ENCODE measurements at places on chromosomes 2 and 18.

- DNase-seq = no peak
Observed at GRCh38 chr2:98871506-98871905, 64.5 kb downstream of the CRACDL start.

DNA sequence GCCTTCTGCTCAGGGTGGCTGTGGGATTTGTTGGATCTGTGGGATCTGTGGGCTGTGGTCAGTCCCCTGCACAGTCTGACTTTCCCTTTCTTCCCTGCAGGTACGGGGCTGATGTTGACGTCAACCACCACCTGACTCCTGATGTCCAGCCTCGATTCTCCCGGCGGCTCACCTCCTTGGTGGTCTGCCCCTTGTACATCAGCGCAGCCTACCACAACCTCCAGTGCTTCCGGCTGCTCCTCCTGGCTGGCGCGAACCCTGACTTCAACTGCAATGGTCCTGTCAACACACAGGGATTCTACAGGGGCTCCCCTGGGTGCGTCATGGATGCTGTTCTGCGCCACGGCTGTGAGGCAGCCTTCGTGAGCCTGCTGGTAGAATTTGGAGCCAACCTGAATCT, 17.5 kb downstream of the ASB1 start:
- no peak for DNase-seq

- DNase-seq = no peak
Observed at GRCh38 chr18:42436222-42436765, 481.3 kb downstream of the PIK3C3 start.

DNA sequence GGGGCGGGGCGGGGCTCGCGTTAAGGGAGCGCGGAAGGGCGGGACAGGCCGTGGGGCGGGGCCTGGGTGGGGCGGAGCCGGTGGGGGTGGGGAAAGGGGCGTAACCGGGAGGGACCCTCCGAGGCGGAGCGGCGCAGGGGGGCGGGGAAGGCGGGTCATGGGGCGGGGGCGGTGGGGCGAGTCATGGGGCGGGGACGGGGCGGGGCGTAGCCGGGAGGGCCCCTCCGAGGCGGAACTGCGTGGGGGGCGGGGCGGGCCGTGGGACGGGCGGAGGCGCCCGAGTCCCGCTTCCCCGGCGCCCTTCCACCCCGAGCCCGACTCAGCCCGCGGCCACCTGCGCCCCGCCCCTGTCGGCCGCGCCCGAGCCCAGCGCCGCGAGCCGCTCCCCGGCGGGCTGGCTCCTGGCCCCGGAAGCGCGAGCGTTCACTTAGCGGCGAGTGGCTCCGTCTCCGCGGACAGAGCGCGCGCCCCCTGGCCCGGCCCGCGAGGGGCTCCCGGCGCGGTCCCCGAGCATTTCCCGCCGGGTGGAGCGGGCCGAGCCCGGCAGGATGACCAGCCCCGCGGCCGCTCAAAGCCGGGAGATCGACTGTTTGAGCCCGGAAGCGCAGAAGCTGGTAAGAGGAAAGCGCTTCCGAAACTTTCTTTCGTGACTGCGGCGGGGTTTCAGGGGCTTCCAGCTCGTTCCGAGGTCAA, 64.7 kb downstream of the LRRFIP1 start:
- DNase-seq = peak; percentile 32

DNA sequence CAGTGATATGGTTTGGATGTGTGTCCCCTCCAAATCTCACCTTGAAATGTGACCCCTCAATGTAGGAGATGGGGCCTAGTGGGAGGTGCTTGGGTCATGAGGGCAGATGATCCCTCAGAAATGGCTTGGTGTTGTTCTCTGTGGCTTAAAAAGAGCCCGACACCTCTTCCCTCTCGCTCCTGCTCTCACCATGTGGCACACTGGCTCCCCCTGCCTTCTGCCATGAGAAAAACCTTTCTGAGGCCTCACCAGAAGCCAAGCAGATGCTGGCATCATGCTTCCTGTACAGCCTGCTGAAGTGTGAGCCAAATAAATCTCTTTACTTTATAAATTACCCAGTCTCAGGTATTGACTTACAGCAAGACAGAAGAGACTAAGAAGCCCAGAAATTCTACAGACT, 357.1 kb downstream of the NRXN1 start:
- no peak for DNase-seq

DNA sequence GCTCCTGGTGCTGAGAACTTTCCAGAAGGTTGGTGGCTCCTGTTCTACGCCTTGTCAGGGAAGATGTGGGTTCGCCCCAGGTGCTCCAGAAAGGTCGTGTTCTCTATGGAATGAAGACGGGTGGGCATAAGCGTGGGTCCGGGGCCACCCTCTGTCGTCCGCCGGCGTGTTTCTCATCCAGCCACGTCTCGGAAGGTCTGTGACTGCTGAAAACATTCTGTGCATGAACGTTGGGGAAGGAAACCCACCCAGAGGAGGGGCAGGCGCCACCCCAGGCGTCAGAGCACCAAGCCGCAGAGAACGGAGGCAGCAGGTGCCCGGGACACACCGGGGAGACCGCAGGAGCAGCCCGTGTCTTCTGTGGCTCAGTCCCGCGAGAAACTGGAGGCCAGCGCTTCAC, 118.2 kb downstream of the RTP5 start:
- no peak for DNase-seq

GRCh38 chr2:24570225-24570624, 79.2 kb downstream of the NCOA1 start:
- no peak for DNase-seq

DNA sequence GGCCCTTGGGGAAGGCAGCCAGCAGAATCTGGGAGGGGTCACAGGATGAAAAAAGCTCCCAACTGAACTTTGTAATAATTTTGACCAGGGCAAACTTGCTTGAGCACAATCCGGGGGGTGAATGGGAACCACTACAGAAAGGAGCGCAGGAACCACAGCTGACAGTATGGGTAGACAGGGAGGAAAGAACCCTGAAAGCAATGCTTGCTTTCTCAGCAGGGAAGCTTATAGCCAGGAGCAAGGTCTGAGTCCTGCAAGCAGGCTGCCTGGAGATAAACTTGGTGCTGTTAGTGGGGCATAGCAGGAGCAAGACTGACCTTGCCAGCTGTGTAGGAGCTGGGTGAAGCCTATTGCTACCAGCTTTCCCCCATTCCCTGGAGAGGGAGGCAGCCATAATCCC, 195.2 kb downstream of the MTCL1 start:
- DNase-seq = no peak

GRCh38 chr2:159617646-159618045, 1.3 kb upstream of the BAZ2B start:
- peak; percentile 67 for DNase-seq
